ENCODE measurements at places on chromosomes 4 and X.

DNA sequence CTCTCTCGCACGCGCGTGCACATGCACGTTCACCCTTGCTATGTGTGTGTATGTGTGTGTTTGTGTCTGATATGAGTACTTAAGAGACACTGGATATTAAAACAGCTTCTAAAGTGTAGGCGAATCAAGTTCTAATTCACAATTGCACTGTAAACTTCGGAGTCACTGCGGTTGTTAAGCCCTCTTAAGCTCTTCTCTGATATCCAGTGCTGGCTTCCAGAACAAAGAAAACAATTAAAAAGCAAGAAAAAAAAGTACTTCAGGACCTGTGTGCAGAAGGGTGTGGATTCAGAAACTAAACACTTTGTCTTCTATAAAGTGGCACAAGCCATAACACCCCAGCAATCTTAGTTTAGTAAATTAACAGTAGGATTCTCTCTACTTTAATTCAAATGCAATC, 300.2 kb downstream of the PCDH7 start:
- no peak for ATAC-seq

DNA sequence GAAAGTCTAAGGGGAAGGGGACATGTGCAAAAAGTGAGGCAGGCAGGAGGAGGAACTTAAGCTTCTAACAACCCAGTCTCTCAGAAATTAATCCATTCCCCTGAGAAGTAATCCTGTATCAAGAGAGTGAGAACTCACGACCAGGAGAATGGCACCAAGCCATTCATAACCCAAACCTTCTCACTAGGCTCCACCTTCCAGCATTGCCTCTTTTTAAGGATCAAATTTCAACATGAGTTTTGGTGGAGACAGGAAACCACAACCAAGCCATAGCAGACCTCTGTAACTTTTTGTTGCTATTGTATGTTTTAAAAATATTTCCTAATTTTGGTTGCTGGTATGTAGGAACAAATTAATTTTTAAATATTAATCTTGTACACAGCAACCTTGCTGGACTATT, 32.8 kb downstream of the PASD1 start:
- ATAC-seq, result no peak

- ATAC-seq, result no peak
Observed at GRCh38 chr4:185383451-185383850, 12.3 kb downstream of the LRP2BP start.

DNA sequence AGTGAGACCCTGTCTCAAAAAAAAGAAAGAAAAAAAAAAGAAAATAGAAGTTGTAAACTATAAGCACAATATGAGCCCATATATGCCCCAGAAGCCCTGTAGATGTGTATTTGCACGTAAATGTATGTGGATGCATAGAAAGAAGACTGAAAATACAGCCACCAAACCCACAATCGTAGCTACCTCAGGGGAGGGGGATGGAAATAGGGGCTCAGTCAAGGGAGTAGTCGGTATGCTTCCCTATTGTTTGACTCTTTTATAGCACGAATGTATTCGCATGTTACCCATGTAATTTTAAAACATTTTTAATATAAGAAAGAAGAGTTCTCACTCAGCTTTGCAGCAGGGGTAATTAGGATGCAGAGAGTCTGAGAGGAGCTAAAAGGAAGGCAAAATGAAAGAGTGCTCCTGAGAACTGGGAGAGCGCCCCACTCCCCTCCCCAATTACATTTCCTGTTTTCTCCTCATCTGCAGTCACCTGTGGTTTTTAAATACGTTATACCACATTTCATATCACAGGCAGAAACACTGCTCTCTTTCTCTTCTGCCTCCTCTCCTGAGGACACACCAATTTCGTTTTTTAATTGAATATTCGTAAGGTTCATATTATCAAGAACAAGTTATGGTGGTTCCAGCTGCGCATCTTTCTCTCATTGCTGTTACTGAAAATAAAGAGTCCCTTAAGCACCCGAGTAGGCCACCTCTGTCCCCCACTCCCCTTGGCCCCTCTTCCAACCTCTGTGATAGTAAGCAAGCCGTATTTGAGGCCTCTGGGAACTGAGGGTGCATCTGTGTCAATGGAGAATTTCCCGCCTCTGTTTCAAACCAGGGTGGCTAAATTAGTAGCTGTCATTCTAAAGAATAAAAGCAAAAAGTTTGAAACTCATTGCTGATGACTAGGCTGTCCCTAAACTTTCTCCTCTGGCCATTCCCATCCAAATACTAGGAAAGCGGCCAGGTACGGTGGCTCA, 10.7 kb downstream of the SEPTIN6 start:
- ATAC-seq, result peak; percentile 34

DNA sequence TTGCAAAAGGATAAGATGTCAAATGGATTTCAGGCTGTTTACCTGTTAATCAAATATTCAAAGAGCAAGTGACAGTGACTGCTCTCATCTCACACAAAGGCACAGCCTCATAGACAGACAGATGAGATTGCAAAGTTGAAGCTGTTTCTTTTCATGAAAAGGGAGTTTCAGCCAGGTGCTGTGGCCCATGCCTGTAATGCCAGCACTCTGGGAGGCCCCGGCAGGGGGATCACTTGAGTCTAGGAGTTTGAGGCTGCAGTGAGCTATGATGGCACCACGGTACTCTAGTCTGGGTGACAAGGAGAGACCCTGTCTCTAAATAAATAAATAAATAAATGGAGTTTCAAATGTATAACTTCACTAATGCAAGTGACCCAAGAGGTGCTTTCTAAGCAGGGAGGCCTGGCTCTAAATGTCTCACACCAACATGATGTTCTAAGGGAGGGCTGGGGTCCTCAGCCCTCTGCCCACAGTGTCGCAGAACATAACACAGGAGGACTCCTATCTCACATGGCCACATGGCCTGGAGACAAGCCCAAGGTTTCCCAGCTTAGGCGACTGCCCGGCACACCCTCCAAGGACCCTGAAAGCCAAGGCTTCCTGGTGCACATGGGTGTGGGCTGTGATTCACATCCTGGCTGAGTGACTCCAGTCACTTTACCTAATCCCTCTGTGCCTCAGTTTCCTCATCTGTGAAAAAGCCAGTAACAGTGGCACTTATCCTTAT, 26.8 kb downstream of the PPP2R2C start:
- ATAC-seq, result no peak

- ATAC-seq, result no peak
Observed at GRCh38 chrX:3295731-3296130, 50.7 kb downstream of the MXRA5 start.

DNA sequence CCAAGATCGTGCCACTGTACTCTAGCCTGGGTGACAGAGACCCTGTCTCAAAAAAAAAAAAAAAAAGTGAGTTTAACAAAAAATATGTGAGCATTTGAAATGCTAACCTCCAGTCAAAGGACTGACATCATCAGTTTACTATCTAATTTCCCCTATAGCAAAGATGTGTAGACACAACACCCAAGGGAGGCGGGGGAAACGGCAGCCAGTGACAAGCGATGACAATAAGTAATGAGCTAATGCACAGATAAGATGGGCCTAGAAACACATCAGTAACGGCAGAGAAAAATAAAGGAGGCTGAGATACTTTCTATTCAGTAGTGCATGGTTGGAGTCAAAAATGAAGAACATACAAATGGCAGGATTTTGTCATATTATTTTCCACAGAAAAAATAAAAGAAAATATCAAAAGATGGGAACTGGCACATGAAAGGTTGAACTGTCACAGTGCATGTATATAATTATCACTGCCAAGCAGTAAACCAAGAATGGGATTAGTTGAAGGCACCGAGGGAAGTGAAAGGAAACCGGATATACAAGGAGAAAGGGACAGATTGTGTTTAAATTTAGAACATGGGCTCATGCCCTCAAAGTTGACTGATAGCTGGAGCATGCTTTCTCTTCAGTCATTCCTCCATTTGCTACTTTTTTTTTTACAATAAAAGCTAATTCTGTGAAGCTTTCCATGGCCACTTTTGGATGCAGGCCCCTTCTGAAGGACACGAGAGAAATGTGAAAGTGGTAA, 41.8 kb downstream of the IGFBP7 start:
- ATAC-seq, result no peak

DNA sequence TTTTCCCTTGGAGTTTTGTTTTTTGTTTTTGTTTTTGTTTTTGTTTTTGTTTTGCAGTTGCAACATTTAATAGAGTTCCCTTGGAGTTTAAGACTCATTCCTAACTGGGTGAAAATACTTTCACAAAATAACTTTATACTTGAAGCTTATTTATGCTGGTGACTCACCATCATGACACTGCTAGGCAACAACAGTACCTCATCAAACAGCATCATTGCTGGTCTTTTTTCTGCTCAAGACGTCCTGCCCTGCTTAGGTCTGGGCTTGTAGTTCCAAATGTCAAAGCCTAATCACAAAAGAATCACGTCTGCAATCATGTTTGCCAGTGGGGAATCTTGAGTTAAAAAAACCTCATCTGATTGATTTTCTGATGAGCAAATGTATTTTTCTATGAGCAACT, 105.7 kb upstream of the PRPS2 start:
- ATAC-seq, result no peak

DNA sequence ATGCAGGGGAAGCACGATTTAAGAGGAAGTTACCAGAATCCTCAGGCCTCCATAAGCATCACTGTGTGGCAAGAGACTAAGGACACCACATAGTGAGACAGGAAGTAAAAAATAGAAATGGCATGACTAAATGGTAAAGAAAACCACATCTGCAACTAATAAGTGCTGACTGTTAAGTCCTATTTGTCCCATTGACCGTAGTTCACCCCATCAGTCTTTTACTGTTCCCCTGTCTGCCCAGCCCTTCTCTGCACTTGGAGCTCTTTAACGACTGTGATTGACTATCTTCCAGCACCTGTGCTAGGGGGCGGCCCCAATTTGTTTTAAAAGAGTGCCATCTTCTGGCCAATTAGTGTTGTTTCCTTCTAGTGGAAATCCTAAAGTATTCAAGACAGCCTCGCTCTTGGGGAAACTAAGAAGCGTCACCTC, 94.2 kb downstream of the MAOA start:
- peak; percentile 69 for ATAC-seq

- no peak for ATAC-seq
Observed at GRCh38 chr4:18314731-18315130, 293.2 kb upstream of the LCORL start.

DNA sequence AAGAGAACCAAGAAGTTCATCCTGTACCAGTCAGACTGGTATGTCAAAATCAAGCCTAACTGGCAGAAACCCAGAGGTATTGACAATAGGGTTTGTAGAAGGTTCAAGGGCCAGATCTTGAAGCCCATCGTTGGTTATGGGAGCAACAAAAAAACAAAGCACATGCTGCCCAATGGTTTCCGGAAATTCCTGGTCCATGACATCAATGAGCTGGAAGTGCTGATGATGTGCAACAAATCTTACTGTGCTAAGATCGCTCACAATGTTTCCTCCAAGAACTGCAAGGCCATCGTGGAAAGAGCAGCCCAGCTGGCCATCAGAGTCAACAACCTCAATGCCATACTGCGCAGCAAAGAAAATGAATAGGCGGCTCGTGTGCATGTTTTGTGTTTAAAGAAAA, 172.7 kb upstream of the MED14 start:
- no peak for ATAC-seq

DNA sequence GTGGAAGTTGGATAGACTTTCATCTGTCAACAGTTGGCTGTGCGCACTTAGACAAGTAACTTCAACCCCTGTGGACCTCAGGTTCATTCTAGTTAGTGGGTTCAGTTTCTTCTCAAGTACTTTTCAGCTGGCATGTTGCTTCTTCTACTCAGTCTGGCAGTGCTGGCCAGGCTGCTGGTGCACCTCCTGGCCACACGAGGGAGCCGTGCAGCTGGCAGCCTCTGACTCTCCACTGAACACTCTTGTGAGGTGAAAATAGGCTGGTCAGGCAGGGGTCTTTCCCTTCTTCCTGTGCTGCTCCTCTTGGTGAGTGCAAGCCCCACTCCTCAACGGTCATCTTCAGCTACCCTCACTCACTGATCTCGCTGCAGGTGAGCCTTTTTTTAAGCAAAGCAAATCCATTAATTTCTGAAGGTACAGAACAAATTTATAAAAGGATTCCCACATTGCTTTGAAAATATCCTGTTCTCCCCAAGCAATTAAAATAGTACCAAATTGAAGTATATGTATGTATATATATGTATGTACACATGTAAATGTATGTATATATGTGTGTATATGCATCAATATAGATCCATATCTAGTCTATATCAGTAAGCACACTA, 30.6 kb downstream of the LONRF3 start:
- ATAC-seq, result no peak

DNA sequence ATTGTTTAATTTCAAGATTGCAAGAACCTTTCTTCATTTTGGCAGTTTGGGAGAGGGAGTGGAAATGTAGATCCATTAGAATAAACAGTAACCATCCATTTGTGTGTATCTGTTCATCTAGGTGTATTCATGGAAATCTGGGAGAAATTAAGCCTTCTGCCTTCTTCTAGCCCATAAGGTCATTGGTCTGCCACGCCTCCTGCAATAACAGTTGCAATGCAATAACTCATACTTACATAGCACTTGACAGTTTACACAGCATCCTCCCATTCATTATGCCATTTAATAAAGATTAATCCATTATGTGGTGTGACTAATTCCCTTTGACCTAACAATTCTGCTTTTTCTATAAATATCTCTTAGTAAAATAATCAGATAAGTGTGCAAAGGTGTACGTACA, 42.6 kb downstream of the SHROOM4 start:
- ATAC-seq, result no peak

DNA sequence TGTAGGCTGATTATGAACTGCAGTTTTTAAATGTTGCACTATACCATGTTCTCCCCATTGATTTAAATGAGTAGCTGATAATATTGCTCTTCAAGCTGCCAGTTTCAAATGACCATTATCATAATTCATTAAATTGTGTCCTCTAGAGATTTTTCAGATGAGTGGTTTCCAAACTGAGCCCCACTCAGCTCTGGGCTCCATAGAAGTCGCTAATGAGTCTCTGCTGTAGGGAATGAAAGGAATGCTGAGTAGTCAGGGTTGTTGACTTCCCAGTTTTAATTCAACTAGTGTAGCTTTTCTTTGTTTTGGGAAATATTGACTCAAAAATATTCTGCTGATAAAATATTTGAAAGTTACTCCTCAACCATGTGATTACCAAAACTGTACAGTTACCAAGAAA, 1081.1 kb downstream of the ARAP2 start:
- ATAC-seq, result no peak

- ATAC-seq, result no peak
Observed at GRCh38 chr4:112808001-112808400, 171.1 kb downstream of the LARP7 start.

DNA sequence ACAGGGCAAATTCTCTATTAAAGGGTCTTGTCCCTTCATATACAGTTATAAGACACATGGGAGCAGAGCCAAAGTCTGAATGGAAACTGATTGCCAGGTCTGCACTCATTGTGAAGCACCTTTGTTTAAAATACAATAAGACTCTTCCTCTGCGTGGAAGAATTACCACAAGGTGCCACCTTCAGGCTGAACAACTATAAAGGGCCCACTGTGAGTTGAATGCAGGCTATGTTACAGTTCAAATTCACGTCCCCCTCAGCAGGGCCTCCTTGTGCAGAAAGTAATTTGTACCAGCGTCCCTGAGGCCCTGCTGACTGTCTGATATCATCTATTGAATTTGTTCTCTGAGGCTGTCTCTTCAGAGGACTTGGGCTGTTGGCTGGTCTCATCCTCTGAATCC, 225.8 kb upstream of the TEX13C start:
- ATAC-seq, result no peak

Data from stimulated activated memory B cell treated with anti-CD40 and anti-IgM and Interleukin-4, amounts not matched to agents 10 μg/mL and 1 μg/mL and 100 μg/mL, for 72 hours (primary cell).